ENCODE measurements at places on chromosomes 13 and 19. TPM values are rescaled to one million over a fixed set of nuclear protein-coding genes. Genes with fewer than 3 reads are reported as not detected.

Gene BRCA2
- 2.5 TPM for total RNA-seq

Gene FBXW9
- 5.4 TPM for total RNA-seq

Gene CCDC194
- total RNA-seq = 1.7 TPM

Gene SLC7A10
- total RNA-seq = 45.1 TPM

Gene MZT1
- total RNA-seq = 4.2 TPM
